ENCODE measurements at places on chromosomes 3 and 15. TPM values are rescaled to one million over a fixed set of nuclear protein-coding genes. Genes with fewer than 3 reads are reported as not detected.

- no peak overlapping the region for H3K27ac ChIP-seq
- peaks cover 20% of the 10 kb centered on the region for H3K27me3 ChIP-seq
- DNase-seq, result no peak
- no peak overlapping the region for H3K4me3 ChIP-seq
- no peaks in the 10 kb centered on the region for H3K36me3 ChIP-seq
Measured at GRCh38 chr15:39100106-39100660, 480.7 kb upstream of the THBS1 start.

DNA sequence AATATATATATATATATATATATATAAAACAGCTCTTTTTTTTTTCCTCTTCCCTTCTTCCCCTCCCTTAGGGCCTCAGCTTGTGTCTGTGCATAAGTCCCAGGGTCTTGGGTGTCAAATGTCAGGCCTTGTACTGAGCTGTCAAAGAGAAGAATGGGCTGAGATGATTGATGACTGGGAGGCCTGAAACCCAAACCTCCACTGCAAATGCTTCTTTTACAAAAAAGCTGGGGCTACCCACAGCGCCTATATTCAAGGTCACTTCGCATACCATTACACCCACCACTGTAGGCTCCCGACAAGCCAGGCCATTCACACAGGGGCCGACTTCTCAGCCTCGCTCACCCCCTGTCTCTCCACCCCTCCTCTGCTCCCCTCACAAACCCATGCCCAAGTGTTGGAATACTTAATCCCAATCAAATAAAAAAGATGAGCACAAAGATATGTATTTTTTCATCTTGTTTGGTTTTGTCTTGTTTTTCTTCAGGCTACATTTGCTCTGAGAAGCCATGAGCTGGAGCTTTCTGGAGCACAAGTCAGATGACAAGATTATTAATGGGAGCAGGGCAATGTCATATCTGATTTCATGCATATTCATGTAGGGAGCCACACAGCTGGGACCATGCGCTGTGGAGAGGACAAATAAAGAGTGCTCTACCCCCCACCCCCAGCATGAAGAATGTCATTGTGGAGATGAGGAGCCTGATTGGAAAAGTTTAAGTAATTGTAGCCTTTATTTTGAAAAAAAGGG, 614.4 kb upstream of the NR2F2 start:
- no peak for DNase-seq
- no peak overlapping the region for H3K27ac ChIP-seq
- H3K4me3 ChIP-seq, result no peak overlapping the region

- H3K4me1 ChIP-seq, result no peaks in the 10 kb centered on the region
- H3K36me3 ChIP-seq, result no peaks in the 10 kb centered on the region
- no peak for DNase-seq
- no peak overlapping the region for H3K27ac ChIP-seq
- no peak overlapping the region for H3K4me3 ChIP-seq
Measured at GRCh38 chr15:79341396-79341795, 30.5 kb downstream of the TMED3 start.

DNA sequence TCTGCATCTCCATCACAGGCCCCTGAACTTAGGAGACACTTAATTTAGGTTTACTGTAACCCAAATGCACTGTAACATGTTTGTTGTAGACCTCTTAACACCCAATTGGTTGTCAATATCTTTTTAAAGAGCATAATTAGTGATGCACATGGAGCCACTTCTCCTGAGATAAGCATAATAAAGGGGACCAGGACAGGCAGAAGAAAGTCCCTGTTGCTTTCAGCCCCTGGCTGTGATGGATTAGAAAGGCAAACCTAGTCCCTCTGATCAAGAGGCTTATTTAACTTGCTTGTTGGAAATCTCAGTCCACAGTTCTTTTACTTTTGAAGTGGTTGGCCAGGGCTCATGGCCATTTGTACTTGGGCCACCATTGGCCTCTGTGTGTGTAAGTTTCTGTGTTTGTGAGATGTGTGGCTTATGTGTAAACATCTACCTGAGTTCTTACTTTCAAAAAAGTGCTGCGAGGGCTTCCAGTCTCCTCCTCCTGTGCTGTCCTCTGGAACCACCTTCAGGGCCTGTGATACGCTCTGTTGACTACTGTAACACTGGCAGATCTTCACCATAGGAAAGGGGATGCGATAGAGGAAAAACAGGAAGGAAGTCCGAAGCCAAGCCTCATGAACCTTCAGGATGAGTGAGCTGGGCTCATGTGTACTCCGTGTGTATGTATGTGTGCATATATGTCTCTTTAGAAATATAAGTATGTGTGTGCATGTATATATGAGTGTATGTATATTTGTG, 136.2 kb downstream of the EPHB1 start:
- H3K36me3 ChIP-seq, result no peaks in the 10 kb centered on the region
- H3K27ac ChIP-seq, result no peak overlapping the region
- no peak overlapping the region for H3K4me3 ChIP-seq

GRCh38 chr15:48175126-48175525, 3.0 kb downstream of the MYEF2 start:
- H3K36me3 ChIP-seq, result peaks cover 20% of the 10 kb centered on the region
- no peak overlapping the region for H3K27ac ChIP-seq
- no peak for DNase-seq
- H3K27me3 ChIP-seq, result peaks cover 9% of the 10 kb centered on the region

GRCh38 chr3:4954256-4955000, 24.8 kb upstream of the BHLHE40 start:
- no peaks in the 10 kb centered on the region for H3K4me1 ChIP-seq
- H3K27ac ChIP-seq, result no peak overlapping the region
- no peak overlapping the region for H3K4me3 ChIP-seq
- peaks cover 12% of the 10 kb centered on the region for H3K36me3 ChIP-seq
- no peak for DNase-seq
- no peaks in the 10 kb centered on the region for H3K27me3 ChIP-seq

GRCh38 chr15:26565542-26565941, 207.3 kb downstream of the GABRB3 start:
- no peak overlapping the region for H3K27ac ChIP-seq
- H3K36me3 ChIP-seq, result no peaks in the 10 kb centered on the region
- H3K4me1 ChIP-seq, result no peaks in the 10 kb centered on the region
- no peak for DNase-seq

SH3GL3 gene
- not detected for total RNA-seq

GRCh38 chr3:147421184-147421912, 12.2 kb downstream of the ZIC1 start:
- DNase-seq, result no peak
- no peaks in the 10 kb centered on the region for H3K36me3 ChIP-seq
- peaks cover 62% of the 10 kb centered on the region for H3K27me3 ChIP-seq
- H3K4me3 ChIP-seq, result no peak overlapping the region
- no peak overlapping the region for H3K27ac ChIP-seq

DNA sequence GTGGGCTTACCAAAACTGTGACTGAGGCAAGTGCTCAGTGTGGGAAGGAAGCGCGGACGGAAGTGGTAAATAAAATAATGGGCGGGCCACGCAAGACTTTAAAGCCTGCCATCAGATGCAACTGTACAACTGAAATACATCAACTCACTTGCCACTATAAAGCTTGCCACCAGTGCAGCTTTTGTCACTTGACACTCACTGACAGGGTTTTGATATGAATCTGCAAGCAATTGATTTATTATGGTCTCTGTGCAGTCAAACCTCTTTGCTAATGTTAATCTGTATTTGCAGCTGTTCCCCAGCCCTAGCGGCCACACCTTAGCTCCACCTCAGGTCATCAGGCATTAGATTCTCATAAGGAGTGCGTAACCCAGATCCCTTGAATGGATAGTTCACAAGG, 2.3 kb upstream of the GFM1 start:
- H3K27me3 ChIP-seq, result no peaks in the 10 kb centered on the region
- DNase-seq, result peak; percentile 53
- no peak overlapping the region for H3K4me3 ChIP-seq
- H3K4me1 ChIP-seq, result peaks cover 19% of the 10 kb centered on the region

ACOX2 gene
- not detected for total RNA-seq

FSTL1 gene
- total RNA-seq, result 0.12 TPM

- peak; percentile 79 for DNase-seq
- peak within 1 kb of the TSS; percentile 82 for H3K4me3 ChIP-seq
- H3K4me1 ChIP-seq, result peaks cover 8% of the 10 kb centered on the region
- no peak within 1 kb of the TSS for H3K27ac ChIP-seq
- H3K36me3 ChIP-seq, result peaks cover 2% of the 10 kb centered on the region
- H3K27me3 ChIP-seq, result peaks cover 83% of the 10 kb centered on the region
Measured at GRCh38 chr3:72887705-72888545, at the start of gene GXYLT2. GXYLT2 (plus strand) TSS chr3:72888046; CDS start chr3:72888234, 188 bp downstream.

HLTF gene
- 18.9 TPM for total RNA-seq

GRCh38 chr3:138389841-138390581, 41.6 kb downstream of the MRAS start:
- H3K4me3 ChIP-seq, result no peak overlapping the region
- no peaks in the 10 kb centered on the region for H3K36me3 ChIP-seq
- H3K27me3 ChIP-seq, result peaks cover 2% of the 10 kb centered on the region

DNA sequence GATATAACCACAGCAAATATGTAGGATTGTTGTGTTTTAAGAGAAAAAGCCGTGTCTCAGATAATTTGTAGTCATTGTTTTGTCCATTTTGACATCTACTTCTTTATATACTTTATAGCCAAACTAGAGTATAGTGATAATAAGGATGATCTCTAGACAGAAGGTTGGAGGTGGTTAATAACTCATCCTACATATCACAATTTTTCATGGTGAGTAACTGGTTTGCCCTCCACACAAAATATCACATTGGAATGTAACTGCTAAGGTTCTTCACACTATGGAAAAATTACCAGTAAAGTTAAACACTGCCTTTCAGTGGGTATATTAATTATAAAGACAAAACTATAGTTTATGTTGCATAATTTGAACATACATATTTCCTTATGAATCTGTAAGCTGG, 380.7 kb downstream of the LPP start:
- H3K4me3 ChIP-seq, result no peak overlapping the region
- no peak for DNase-seq
- H3K27ac ChIP-seq, result no peak overlapping the region
- no peaks in the 10 kb centered on the region for H3K36me3 ChIP-seq
- peaks cover 6% of the 10 kb centered on the region for H3K4me1 ChIP-seq
- no peaks in the 10 kb centered on the region for H3K27me3 ChIP-seq

- DNase-seq, result no peak
- no peaks in the 10 kb centered on the region for H3K36me3 ChIP-seq
- no peak overlapping the region for H3K27ac ChIP-seq
- H3K27me3 ChIP-seq, result no peaks in the 10 kb centered on the region
- H3K4me1 ChIP-seq, result no peaks in the 10 kb centered on the region
Measured at GRCh38 chr3:139129892-139130291, 85.2 kb upstream of the PRR23C start.

CKMT1A gene
- total RNA-seq, result 0.66 TPM

SPINK8 gene
- not detected for total RNA-seq

DNA sequence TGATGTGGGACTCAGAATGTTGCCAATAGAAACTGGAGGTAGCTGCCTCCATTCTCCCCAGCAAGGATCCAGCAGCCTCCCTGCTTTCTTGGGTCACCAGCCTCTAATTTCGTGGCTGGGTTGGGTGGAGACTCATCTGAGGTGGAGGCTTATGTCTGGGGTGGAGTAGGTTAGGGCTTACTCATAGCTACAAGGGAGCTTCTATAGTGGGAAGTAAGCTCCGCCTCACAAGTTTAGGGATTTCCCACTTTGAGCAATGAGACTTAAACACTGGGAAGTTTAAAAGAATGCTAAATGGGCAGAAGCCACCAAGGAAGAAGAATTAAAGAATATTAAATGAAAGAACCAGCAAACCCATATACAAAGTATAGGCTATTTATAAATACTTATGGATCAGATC, 63.8 kb downstream of the GJD2 start:
- H3K4me3 ChIP-seq, result no peak overlapping the region
- peaks cover 6% of the 10 kb centered on the region for H3K27me3 ChIP-seq
- H3K36me3 ChIP-seq, result no peaks in the 10 kb centered on the region
- no peak overlapping the region for H3K27ac ChIP-seq
- DNase-seq, result no peak
- H3K4me1 ChIP-seq, result peaks cover 4% of the 10 kb centered on the region

DNA sequence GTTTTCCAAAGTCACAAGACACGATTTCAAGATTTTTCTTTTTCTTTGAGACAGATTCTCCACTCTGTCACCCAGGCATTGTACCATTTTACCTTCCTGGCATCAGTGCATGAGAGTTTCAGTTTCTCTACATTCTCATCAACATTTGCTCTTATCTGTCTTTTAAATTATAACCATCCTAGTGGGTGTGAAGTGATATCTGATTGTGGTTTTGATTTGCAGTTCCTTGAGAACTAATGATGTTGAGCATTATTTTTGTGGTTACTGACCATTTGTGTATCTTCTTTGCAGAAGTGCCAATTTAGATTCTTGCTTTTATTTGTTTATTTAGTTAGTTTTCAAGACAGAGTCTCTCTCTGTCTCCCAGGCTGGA, 41.2 kb downstream of the ADIPOQ start:
- DNase-seq, result peak; percentile 57
- H3K27me3 ChIP-seq, result peaks cover 3% of the 10 kb centered on the region
- H3K4me1 ChIP-seq, result peaks cover 53% of the 10 kb centered on the region
- peak overlapping the region; percentile 89 for H3K27ac ChIP-seq
- H3K36me3 ChIP-seq, result peaks cover 2% of the 10 kb centered on the region
- peak overlapping the region; percentile 52 for H3K4me3 ChIP-seq

- H3K4me3 ChIP-seq, result no peak overlapping the region
- no peak for DNase-seq
- H3K27me3 ChIP-seq, result peaks cover 1% of the 10 kb centered on the region
- peaks cover 1% of the 10 kb centered on the region for H3K4me1 ChIP-seq
- H3K36me3 ChIP-seq, result no peaks in the 10 kb centered on the region
Measured at GRCh38 chr3:11246663-11246970, 25.6 kb upstream of the ATG7 start.

LDHAL6B gene
- total RNA-seq, result not detected

CD86 gene
- 1.4 TPM for total RNA-seq

DNA sequence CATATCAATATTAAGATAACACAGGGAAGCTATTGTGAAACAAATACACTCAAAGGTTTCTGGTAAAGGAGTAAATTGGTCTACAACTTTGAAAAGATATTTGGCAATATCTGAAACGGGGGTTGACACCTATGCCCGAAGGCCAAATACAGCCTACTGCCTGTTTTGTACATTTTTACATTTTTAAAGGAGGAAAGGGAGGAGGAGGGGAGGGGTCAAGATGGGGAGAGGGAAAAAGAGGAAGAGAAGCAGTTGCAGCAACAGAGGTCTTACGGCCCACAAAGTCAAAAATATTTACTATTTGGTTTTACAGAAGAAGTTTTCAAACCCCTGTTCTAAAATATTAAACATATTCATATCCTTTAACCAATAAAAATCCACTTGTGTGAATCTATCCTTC, 94.2 kb downstream of the FMN1 start:
- no peak overlapping the region for H3K27ac ChIP-seq
- no peaks in the 10 kb centered on the region for H3K27me3 ChIP-seq
- H3K4me3 ChIP-seq, result no peak overlapping the region
- H3K36me3 ChIP-seq, result no peaks in the 10 kb centered on the region
- peaks cover 4% of the 10 kb centered on the region for H3K4me1 ChIP-seq

DNA sequence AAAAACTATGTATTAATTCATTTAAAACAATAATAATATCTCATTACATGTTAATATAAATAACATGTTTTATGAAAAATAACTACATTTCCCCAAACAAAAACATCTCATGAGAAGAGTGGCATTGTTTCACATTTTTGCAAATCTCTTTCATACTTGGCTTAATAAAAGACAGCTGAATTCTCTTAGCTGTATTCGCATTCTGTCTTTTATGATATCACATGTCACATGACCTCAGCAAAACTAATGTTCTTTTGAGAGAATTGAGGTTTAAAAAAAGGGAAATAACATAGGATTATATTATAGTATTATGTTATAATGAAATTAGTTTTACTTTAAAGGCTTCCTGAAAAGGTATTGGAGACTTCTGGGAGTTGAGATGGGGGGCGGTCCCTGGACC, 48.4 kb upstream of the SPPL2A start:
- H3K27me3 ChIP-seq, result peaks cover 5% of the 10 kb centered on the region
- no peak for DNase-seq
- H3K27ac ChIP-seq, result no peak overlapping the region
- H3K36me3 ChIP-seq, result no peaks in the 10 kb centered on the region
